ENCODE measurements at places on chromosomes 2 and 18.

DNA sequence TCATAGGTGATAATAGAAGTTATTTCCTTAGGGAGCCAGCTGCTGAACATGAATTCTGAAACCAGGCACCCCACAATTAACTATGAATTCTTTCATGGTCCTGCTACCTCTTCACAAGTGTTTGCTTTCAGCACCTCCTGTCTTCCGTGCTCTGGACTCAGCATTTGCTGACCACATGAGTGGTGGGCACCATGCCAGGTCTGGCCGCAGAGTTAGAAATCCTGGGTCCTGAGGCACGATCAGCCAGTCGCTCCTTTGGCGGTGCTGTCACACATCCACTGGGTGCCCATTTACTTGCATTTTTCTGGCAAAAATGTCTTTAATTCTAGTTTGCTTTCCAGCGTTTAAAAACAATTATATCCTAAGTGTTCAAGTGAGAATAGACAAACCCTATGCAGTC is 196.4 kb upstream of the PXDN start:
- DNase-seq = no peak

GRCh38 chr2:159091381-159091780 is 122.9 kb downstream of the TANC1 start:
- no peak for DNase-seq

- no peak for DNase-seq
These were observed 47.2 kb downstream of the BOLA3 start for GRCh38 chr2:74100254-74101216.

GRCh38 chr2:80073134-80073561 is 231.4 kb downstream of the LRRTM1 start:
- DNase-seq = peak; percentile 57

- no peak for DNase-seq
These were observed 27.4 kb downstream of the RMP24 start for GRCh38 chr18:35999925-36000324.

DNA sequence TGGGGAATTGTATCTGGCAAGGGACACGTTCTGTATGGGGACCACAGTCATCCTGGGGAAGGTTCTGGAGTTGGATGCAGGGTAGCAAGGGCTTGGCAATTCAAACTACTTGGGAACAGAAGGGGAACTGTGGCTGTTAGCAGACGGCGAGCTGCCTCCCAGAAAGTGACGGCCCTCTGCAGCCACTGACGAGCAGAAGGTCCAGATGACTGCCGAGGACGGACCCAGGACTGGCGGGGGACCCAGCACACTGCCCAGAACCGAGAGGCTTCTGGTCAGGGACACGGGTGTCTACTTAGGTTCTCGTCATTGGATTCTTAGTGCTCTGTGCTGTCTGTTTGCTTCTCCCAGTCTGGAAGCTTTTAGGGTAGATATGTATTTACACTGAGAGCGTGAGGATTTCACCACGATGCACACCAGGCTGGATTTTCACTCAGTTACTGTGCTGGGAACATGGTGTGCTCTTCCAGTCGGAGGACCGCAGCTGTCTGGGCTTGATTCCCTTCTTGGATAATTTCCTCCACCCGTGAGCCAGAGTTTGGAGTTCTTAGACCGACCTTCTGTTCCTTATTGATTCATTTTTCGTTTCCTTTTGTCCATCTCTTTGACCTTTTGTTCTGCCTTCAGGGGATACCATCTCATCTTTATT is 13.4 kb downstream of the GPR35 start:
- no peak for DNase-seq

GRCh38 chr2:235856151-235856854 is 311.9 kb downstream of the GBX2 start:
- DNase-seq = no peak

DNA sequence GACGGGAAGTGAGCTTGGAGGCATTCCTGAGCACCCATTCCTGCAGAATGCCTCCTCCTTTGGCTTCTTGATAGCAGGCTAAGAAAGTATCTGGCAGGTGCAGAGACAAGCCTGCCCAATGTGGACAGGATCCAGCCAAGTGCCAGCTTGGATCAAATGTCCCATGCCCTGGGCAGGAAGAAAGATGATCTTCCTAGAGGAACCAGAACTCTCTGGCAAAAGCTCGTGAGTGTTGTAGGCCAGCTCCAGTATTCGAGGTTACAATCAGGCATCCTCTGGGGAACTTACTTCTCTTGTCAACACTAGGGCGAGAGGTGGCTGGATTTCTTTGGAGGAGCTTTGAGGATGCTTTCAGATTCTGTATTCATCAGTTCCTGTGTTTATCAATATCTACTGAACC is 29.9 kb upstream of the PDIA6 start:
- no peak for DNase-seq

DNA sequence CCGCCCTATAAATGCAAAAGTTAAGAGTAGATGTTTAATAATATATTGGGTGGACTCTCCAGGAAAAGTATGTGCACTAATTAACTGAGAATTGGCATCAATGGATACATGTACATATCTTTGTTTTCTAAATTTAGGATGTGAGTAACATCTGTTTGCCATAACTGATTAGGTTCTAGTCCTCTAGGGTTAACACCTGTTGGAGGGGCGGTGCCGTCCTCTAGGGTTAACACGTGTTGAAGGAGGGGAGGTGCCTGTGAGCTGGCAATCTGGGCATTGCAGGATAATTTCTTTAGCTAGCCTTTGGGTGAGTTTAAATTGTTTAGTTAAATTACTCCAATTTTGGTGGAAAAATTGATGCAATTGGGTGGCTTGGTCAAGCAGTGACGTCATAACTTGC is 30.9 kb downstream of the HTR2B start:
- DNase-seq = no peak
